ENCODE measurements at places on chromosomes 13 and 19. TPM values are rescaled to one million over a fixed set of nuclear protein-coding genes. Genes with fewer than 3 reads are reported as not detected.

The ZNF667 gene
- not detected for total RNA-seq

DNA sequence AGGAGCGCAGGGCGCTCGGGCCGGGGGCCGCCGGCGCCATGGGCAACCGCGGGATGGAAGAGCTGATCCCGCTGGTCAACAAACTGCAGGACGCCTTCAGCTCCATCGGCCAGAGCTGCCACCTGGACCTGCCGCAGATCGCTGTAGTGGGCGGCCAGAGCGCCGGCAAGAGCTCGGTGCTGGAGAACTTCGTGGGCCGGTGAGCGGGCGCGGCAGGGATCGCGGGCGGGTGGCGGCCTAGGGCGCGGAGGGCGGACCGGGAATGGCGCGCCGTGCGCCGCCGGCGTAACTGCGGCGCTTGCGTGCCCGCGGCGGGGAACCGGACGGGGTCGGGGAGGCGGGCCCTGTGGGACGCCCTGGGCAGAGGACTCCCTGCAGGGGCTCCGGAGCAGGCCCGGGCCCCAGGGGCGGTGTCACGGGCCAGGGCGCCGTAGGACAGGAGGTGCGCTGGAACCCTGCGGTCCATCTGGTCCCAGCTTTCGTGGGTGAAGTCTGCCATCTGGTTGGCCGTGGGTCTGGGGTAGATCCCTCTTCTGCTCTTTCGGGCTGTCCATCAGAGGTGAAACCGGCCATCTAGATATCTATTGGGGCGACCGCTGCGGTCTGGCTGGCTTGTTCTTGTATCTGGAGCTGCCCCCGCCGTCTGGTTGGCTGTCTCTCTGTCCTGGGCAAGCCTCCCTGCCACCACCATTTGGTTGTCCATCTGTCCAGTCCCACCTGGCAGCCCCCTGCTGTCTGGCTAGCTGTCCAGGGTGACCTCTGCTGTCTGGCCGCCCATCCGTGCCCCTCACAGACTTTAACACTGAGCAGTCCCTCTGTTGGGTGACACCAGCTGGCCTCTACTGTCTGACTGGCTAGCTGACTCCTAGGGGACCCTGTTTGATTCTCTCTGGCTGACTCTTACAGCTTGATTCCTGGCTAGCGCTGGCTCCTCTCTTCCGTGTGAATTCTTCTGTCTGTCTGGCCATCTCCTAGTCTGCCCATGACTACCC, 622 bp downstream of the DNM2 start:
- DNase-seq, result peak; percentile 28

DNA sequence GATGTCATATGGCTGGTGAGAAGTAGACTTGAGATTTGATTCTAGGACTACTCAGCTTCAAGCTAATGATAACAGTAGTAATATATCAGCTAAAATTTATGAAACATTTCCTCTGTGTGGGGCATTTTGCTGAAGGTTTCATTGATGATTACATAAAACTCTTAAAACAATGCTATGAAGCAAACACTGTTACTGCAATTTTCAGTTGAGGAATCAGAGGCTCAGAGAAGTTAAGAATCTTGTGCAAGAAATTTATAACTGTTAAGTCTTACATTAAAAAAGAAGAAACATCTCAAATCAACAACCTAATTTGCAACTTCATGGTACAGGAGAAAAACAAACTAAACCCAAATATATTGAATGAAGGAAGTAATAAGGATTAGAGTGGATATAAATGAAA, 10.3 kb downstream of the CEACAM8 start:
- DNase-seq, result no peak

The PSG11 gene
- total RNA-seq, result not detected

The ATP12A gene
- 1.9 TPM for total RNA-seq

DNA sequence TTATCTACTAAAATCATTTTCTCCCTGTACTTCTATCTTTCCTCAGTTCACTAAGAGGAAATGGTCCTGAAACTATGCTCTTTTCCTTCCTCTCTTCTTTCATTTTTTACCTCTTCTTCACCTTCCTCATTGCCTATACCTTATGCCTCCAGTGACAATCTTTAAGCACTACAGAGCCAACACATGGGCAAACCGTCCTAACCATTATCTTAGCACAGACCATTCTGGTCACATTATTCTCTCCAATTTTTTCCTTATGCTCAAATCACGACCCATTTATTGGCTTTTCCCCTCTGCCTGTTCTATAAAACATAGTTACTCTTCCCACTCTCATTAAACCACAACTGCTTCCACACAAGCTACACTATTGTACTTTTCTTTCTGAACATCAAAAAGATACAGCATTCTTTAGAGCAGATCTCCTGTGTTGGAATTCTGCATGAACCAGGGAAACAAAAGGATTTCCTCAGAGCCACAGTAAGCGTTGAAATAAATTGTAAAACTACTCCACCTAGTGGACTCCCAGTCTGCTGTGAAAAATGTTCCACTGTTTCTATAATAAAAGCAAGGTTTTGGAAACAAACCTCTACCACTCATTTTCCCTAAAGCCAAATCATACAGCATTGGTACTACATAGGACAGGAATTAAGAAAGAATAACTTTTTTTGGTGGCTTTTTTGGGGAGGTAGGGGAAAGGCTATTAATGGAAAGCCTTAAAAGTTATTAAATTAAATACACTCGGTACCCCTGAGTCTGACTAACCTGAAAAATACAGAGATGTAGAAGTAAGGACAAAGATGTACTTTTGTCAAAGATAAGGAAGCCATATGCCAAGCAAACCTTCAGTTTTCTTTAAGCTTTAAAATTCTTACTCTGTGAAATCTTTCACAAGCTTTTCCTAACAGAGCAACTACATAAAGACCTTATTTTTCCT, 19.5 kb downstream of the NUFIP1 start:
- no peak for DNase-seq

The ZNF71 gene
- total RNA-seq, result 16.9 TPM

DNA sequence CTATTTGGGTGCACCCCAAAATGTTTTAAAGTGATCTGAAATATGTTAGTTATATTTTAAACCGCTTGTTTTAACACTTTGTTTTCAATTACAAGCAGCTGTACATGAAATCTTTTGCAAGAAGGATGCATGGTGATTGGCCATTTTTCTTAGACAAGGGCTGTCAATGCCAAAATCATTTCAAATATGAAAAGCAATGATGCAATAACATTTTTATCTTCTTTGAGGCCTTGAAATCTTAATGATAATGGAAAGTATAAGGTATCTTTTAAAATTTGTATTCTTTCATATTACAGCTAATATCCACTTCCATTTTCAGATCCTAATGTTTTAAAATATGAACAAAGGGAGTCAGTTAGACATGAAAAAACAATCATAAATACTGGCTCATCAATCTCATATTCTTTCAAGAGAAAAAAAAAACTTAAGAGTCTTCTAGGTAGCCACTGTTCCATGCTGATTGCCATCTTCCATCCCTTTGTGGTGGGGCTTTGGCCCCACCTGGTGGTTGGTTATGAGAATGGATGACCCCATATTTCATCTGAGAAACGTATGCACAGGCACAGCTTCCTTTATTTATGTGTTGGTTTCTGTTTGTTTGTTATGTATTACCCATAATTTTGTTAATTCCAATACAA, 330.3 kb upstream of the MIR17HG start:
- DNase-seq, result peak; percentile 20

DNA sequence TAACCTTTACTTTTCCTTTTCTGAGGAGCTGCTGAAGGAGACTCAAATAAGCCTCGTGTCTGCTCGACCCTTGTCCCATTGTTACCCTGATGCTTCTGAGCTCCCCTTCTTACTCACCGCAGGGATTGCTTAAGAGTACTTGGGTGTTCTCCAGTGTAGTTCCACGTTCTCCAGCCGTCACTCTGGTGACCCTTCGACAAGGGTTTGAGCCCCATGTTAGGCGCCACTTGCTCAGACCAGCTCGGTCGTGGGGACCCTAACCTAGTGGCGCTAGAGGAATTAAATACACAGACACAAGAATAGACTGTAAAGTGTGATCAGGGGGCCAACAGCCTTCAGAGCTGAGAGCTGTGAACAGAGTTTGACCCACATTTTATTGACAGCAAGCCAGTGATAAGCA, 10.3 kb downstream of the ZNF480 start:
- no peak for DNase-seq

The OR7A5 gene
- total RNA-seq, result not detected

- DNase-seq, result no peak
Observed at GRCh38 chr19:29672319-29672932, 7.2 kb downstream of the PLEKHF1 start.

DNA sequence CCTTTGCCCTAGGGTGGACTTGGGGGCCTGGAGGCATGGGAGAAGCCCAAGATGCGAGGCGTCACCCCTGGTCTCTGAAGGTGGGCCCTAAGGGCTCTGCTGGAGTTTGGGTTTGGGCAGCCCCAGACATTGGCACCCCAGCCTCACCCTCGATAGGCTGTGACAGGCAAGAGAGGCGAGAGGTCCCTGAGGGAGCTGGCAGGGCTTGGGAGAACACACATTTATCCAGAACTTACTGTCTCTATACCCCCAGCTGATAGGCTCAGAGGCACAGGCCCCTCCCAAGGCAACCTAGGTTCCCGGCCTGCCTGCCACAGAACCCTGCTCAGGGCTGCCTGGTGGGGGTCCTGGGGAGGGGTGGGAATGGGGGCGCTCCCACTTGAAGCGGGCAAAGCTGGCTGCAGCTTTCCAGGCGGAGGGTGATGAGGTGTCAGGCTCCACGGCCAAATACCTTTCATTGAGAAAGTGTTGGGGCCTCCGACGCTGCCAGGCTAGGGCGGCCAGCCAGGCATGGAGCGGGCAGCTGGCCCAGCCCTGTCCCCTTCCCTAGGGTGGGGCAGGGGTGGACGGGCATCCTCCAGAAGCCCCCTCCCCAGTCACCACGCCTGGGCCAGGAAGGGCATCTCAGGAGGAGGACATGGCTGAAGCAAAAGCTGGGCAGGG, 9.7 kb downstream of the CILP2 start:
- DNase-seq, result no peak

- peak; percentile 19 for DNase-seq
Observed at GRCh38 chr19:45876411-45877197, 9.3 kb downstream of the IRF2BP1 start.

DNA sequence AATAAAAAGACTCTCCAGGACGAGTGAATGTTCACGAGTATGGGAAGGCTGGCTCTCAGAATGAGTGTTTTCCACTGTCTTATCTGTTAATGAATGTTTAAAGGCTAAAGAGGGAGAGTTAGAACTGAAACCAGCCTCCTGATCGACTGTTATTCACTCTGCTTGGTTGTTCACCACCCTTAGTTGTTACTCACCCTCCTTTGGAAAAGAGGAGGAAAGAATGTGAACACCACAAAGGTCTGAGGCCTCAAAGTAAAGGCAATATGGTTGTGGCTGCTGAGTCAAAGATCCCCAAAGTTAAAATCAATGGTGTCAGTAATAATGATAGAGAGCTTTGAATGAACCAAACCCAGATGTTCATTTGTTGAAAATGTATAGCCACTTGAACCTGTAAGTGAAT, 1793.2 kb upstream of the PCDH20 start:
- no peak for DNase-seq

GRCh38 chr13:112209266-112209665, 142.3 kb downstream of the SOX1 start:
- no peak for DNase-seq

The IGFL4 gene
- total RNA-seq, result 0.84 TPM

- DNase-seq, result no peak
Observed at GRCh38 chr13:34751492-34751891, 190.6 kb upstream of the NBEA start.

DNA sequence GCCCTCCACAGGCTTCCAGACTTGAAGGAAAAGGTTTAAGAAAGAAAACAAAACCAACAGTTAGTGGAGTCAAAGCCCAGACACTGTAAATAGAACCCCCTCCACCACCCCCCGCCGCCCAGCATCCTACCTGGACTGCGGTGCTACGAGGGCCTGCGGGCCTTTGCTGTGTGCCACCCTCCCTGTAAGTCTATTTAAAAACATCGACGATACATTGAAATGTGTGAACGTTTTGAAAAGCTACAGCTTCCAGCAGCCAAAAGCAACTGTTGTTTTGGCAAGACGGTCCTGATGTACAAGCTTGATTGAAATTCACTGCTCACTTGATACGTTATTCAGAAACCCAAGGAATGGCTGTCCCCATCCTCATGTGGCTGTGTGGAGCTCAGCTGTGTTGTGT, 6.3 kb upstream of the GARIN5A start:
- no peak for DNase-seq

- no peak for DNase-seq
Observed at GRCh38 chr13:107006661-107007060, 438.7 kb upstream of the ARGLU1 start.

DNA sequence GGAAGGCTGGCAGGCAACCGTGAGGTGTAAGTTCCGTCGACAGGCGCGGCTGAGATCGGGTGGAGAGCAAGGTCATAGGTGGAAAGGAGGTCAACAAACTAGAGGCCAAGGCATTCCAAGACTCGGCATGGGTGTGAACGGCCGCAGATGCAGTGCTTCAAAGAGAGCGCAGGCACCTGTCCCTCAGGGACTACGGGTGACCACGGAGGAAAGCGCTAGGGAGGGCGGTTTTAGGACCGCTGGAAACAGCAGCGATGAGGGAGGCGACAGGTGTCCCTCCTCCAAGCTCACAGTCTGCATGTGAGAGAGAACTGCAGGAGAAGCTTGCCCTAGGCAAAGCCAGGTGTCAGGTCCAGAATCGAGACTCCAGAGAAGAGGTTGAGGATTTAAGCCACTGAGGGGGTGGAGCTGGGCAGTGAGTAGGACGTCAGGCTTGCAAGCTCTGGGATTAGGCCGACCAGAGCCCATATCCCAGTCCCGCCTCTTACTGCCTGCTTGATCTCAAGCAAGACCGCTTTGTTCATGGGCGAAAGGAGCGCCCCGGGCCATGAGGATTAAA, 1.6 kb upstream of the MLNR start:
- DNase-seq, result no peak

- no peak for DNase-seq
Observed at GRCh38 chr19:48900477-48901406, 630 bp downstream of the NUCB1 start.

The ZNF470 gene
- total RNA-seq, result 8.0 TPM

DNA sequence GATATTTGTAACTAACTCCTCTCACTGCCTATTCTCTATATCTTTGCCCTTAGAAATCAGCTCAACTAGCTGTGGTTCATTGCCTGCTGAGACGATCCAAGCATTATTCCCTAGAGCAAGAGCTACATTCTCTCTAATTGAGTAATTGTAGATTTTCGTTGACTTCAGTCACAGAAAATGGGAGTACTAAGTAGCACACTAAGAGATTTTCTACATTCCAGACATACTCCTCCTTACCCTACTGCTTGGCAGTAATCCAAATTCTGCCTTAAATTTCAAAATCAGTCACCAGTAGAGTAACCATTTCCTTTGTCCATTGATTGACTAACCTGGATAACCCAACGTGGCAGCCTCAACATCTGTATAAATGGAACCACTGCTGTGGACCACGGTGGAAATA, 1786.8 kb downstream of the SLITRK5 start:
- DNase-seq, result no peak

GRCh38 chr19:8902520-8902919, 70.3 kb downstream of the MBD3L1 start:
- no peak for DNase-seq

DNA sequence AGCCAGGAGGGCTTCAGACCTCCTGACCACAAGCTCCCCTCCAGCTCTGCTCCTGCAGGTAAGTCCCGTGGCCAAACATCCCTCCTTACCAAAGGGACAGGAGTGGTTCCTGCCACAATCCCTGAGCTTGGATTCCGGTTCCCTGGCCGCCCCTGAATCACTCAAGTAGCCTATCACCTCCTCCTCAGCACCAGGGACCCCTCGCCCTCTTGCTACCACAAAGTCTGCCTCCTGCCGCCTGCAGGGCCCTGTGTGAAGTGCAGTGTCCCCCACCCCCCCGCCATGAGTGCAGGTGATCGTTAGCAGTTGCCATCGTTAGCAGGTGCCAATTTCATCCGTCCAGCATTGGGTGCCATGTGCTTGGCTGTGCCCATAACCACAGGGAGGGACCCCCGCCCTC, 40.8 kb upstream of the RANBP3 start:
- DNase-seq, result no peak

GRCh38 chr19:12665281-12665573, 1.3 kb downstream of the MAN2B1 start:
- DNase-seq, result no peak
